ENCODE measurements at places on chromosomes 12 and 14.

GRCh38 chr12:127327986-127328385 is 939.0 kb upstream of the TMEM132C start:
- no peak for DNase-seq

GRCh38 chr14:61326847-61327246 is 5.5 kb downstream of the PRKCH start:
- no peak for DNase-seq

DNA sequence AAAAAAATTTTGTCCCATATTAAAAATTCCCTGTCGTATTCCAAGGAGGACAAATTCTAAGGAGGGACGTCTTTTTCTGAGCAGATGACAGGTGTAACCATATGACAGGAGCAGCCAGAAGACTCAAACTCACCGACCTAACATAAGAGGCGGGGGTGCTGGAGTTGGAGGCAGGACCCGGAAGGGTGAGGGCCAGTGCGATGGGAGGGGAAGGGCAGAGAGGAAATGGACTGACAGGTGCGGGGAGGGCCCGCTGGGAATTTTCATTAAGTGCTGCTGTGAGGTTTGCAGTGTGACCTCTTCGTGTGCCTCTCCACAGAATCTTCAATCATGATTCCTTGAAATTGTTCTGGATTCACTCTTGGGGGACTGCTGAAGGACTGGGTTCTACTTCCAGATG is 189.4 kb downstream of the NTF3 start:
- no peak for DNase-seq

DNA sequence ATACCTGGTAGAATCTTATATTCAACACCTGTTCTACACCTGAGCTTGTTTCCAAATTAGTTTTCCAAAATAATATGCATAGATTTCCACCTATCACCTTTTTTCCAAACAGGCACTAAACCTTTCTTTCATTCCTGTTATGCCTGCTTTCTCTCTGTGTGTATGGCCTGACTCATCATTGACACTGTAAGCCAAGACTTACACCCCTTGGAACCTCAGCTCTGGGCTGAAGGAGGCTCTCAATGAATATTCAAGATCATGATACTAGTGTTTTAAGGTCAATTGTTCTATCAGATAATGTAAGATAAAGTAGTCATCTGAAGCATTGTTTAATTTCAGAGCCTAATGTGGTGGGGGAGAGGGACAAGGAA is 1193.3 kb downstream of the FLRT2 start:
- no peak for DNase-seq

DNA sequence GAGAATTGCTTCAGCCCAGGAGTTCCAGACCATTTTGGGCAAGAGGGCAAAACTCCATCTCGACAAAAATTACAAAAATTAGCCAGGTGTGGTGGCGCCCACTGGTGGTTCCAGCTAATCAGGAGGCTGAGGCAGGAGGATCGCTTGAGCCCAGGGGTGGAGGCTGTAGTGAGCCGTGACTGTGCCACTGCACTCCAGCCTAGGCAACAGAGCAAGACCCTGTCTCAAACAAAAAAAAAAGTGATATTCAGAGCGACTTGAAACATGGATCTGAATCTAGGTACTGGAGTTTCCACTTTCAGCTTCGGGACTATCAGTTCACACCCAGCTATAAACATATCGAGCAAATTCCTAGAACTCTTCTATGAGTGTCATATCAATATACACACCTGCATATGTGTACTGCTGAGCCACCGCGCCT is 16.3 kb upstream of the RNF34 start:
- DNase-seq: no peak

DNA sequence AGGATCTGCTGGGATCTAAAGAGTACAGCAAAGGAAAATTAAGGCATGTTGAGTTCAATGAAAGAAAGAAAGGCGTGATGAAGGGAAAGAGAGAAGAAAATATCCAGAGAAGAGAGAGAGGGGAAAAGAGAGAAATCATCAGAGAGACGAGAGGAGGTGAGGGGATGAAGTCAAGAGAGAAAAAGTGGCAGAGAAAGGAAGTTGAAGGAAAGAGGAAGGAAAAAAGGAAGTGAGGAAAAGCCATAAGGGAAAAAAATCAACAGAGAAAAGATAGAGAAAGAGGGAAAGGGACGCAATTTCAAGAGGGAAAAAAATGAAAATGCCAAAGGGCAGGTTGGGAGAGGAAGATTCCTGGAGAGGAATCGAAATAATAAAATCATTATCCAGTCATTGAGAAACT is 40.4 kb downstream of the LLPH start:
- DNase-seq: no peak

- DNase-seq: no peak
These were observed 5.1 kb upstream of the SIVA1 start for GRCh38 chr14:104747876-104748275.

DNA sequence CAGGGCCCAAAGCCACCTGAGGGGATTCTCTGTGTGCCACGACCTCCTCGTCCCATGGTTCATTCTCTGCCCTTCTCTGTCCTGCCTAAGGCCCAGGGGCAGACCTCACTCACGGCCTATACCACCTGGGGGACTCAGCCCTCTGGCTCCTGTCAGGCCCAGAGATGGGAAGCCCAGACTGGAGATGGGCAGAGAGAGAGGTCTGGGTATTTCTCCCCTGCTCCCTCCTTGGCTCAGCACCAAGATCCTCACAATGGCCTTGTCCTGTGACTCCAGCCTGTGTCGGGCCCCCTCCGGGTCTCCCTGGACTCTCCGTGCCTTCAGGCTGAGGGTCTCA is 46.9 kb upstream of the BCL11B start:
- no peak for DNase-seq

DNA sequence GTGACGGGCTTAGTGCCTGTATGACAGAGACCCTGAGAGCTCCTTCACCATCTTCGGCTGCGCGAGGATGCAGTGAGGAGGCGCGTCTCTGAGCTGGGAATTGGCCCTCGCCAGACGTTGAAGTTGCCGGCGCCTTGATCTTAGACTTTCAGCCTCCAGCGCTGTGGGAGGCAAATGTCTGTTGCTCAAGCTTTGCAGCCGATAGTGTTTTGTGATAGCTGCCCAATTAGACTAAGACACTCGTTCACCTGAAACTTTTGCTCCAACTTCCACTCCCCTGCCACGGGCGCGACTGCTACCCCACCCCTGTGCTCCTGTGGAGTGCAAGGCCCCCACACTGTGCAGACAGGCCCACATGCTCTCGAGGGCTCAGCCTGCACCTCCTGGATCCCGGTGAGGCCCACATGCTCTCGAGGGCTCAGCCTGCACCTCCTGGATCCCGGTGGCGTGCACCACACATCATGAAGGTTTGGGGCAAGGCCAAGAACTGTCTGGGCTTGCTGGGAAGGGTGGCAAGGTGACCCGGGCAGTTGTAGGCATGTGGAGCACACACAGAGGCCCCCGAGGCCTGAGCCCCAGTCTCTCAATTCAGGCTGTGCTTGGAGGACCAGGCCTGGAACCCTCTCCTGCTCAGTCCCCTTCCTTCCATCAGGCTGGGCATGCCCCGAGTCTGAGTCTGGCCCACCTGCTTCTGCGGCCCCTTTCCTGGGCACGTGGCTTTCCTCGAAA is 324.6 kb downstream of the TMEM121 start:
- DNase-seq: no peak

GRCh38 chr12:2064071-2064507 is 11.3 kb downstream of the CACNA1C start:
- DNase-seq: no peak

DNA sequence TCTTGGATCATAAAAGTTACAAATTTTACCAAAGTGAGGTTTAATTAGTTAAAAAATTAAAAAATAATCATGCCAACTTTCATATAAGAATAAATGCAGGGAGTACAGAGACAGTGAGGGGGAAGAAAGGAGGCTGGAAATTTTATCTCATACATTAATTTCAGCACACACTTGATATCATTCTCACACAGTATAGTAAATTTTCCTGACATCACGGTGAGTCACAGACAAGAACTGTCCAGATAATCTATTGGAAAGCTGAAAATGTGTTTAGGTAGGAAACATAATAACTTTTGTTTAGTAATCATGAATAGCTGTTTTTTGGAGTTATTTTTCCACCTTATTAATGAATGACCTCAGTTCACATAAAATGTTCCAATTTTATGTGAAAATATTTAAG is 1204.8 kb downstream of the GALC start:
- no peak for DNase-seq

GRCh38 chr14:88312257-88312656 is 10.8 kb downstream of the KCNK10 start:
- DNase-seq: no peak

- no peak for DNase-seq
These were observed 356.5 kb upstream of the ATP2B1 start for GRCh38 chr12:90064852-90065801.

DNA sequence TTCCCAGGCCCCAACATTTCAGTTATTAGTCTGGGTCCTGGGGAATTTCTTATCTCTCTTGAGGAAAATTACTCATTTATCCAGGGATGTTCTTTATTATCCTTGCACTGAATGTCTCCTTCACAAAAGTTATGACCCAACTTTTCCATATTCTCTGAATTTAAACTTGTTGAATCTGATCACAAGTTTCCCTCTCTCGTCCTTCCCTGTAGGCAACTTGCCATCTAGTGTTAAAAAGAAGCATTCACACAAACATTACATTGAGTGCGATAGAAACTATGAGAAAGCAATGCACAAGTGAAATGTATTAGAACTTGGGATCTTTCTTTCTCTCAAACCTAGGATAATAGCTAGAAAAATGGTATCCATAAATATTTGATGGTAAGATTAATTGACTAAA is 608.4 kb downstream of the FSCB start:
- no peak for DNase-seq

DNA sequence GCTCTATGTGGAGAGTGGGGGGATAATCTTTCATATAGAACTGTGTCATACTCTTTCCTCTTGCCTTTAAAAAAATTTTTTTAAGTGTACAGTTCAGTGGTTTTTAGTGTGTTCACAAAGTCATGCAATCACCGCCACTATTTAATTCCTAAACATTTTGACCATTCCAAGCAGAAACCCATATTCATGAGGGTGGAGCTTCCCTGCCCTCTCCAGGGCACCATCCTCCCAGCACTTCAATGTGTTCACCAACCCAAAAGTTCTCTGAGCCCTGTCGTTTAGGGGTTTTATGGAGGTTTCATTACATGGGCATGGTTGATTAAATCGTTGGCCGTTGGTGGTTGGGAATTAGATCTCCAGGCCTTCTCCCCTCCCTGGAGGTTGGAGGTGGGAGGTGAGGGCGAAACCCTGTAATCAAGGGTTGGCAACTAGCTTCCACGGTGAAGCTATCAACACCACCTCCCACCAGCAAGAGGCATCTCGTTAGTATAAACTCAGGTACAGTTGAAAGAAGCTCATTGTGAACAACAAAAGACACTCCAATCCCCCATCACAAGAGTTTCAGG is 42.8 kb upstream of the WNK1 start:
- no peak for DNase-seq

DNA sequence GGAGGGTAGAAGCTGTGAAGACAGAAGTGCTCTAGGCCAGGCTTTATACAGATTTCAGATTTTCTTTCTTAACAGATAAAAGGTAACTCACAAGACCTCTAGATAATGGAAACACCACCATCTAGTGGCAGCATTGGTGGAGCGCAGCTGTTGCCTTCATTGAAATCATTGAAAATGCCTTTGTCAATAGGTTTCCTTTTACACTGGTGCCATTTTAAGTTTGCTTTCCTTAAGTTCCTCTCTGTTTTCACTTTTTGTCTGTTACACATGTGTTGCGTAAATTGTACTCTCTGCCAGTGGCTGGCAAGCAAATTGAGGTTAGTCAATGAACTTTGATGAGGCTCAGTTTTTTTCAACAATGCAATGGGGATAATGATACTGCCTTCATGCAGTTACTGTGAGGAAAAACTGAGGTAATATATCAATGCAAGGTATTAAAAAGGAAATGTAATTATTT is 31.1 kb downstream of the ALDH1L2 start:
- peak; percentile 75 for DNase-seq

DNA sequence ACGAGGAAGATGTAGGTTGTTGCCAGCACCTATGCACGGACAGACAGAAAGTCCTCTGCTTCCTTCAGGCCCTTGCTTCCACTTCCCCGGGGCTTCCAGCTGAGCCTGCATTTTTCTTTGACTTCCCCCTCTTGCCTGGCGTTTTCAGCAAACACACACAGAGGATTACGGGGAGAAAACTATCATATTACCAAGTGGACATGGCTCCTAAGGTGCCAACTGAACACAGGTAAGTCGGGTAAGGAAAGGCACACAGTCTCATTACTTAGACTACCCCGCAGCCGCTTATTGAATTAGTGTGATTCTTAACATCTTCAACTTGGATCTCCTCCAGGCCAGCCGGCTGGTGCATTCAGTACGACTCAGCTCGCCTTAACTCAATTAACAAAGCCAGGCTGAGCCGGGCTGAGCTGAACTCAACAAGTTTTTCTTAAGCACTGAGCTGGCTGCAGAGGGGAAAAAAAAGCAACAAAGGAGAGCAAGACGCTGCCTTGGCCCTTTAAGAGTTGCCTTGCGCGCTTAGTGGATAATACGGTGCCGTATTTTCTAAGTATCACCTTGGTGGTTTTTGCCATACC is 19.2 kb upstream of the MAP1LC3B2 start:
- DNase-seq: no peak

GRCh38 chr12:68953536-68953935 is 20.6 kb upstream of the CPM start:
- no peak for DNase-seq

DNA sequence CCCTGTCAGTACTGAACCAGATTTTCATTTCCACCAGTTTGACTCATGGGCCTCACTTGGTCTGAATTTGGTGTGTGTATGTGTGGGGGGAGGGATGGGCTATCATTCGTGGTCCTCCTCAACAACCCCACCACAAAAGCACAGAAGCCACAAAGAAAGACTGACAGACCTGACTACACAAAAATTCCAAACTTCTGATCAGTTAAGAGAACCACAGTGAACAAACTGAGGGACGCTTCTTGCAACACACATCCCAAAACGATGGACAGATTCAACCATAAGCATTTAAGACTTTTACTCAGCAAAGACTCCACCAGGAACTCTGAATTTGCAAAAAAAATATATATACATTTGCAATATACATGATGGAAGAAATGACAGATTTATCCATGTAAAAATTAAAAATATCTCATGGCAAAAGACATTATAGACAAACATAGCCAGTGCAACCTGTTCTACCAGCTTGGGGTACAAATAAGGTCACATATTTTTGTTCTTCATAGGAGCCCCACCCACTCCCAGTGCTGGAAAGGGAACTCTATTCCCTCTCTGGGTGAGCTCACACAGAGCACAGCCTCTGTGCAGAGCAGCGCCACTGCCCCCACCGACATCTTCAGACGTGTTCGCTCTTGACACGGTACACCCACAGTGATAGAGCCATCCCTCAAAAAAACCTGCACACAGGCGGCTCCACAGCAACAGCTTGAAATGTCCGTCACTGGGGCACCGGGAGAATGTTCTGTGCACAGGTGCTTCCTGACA is 49.7 kb downstream of the JAG2 start:
- no peak for DNase-seq

DNA sequence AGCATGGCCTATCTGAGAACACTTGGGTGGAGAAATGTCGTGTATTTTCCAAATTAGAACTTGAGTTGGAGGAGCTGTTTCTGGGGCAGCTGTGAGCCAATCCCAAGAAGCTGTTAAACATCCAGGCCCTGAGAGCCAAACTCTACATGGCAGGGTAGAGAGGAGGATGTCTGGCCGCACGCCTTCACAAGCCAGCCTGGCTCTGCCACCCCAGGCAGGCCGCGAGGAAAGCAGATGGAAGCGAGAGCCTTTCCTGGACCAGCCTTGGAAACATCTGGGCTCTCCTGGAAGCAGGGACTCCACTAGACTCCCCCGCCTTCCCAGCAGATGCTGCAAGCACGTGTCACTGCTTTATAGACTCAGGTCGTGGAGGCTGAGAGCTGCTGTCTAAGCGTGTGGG is 312.8 kb upstream of the FKBP4 start:
- DNase-seq: no peak
